ENCODE measurements at places on chromosomes 4 and X. TPM values are rescaled to one million over a fixed set of nuclear protein-coding genes. Genes with fewer than 3 reads are reported as not detected.

GRCh38 chrX:11185861-11186260 lies 74.7 kb downstream of the HCCS start:
- DNase-seq: no peak

Gene TMEM128
- 12.9 TPM for total RNA-seq

GRCh38 chr4:153115322-153116290 lies 88.6 kb upstream of the TRIM2 start:
- peak; percentile 43 for DNase-seq

DNA sequence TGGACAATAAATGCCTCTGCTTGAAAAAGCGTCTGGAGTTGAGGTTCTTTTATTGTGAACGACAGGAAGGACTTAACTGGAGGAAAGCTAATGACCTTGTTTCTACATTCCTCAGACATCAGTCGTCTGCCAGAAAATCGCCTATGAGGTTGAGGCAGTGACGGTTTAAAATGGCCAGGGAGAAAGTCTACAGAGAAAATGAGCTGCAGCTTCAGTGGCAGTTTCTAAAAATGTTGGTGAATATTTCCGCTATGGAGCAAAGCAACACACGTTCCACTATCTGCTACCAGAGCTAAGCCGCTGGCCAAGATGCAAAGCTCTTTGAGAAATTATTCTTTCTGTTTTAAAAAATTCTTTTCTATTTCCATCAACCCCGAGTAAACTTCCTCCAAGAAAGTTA lies 116.9 kb upstream of the GALNT7 start:
- no peak for DNase-seq

Gene REPS2
- 4.5 TPM for total RNA-seq

DNA sequence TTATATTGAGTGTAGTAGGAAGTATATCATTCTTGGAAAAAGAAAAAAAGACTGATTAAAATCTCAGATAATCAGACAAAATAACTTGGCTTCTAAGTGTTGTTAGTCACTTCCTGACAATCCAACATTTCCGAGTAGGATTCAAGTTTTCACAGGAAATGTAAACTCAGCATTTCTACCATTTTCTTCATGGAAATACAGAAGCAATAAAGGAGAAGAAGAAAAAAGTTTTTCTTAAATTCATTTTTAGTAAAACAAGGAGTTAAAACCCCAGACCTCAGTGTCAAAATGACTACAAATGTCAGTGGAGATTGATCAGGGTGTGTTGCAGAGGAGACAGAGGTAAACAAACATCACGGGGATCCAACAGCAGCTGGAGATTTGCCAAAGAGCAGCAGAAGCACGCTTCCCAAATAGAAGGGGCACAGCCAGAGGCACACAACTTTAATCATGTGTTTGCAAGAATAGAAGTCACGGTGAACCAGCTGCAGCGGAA lies 129.3 kb upstream of the FAM9B start:
- no peak for DNase-seq

Gene TRIM61
- total RNA-seq: not detected

Gene DCLK2
- total RNA-seq: 9.5 TPM

Gene SFRP2
- total RNA-seq: 0.26 TPM

Gene CCNA2
- 31.8 TPM for total RNA-seq

- no peak for DNase-seq
Observed at GRCh38 chr4:3241898-3242524, 6.9 kb upstream of the MSANTD1 start.

DNA sequence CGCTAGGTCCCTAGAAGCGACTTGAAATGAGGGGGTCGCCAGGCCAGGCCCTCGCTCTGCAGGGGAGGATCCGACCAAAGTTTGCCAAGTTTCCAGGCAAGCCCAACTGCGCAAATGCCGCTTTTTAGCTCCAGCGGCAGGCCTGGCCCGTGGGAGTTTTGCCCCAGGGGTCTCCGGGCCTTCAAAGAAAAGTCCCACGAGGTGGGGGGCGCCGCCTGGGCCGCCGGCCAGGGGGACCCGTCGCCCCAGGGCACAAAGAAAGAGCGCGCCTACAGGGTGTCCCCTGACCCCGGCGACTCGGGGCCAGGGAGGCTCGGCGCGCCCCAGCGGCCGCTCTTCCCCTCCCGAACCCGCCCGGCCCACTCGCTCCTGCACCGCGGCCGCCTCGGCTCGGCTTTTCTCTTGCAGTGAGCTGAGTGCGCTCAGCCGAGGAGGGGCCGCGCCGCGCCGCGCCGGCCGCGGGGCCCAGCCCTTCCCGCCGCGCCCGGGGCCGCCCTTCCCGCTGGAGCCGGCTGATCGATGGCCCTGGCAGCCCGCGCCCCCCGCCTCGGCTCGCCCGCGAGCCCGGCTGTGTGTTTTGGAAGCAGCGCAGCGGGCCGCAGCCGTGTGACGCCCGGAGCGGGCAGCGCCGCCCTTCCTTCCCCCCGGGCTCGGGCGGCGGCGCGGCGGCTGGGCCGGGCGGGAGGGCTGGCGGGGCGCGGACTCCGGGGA lies 754 bp upstream of the KLF3 start:
- no peak for DNase-seq

- DNase-seq: no peak
Observed at GRCh38 chr4:25756503-25756902, 100.9 kb downstream of the SLC34A2 start.

Measured in Panc1 (cell line).